ENCODE measurements at places on chromosomes 7 and 10.
A peak's percentile ranks its signal among the peaks of the same experiment; 100 is the strongest.

DNA sequence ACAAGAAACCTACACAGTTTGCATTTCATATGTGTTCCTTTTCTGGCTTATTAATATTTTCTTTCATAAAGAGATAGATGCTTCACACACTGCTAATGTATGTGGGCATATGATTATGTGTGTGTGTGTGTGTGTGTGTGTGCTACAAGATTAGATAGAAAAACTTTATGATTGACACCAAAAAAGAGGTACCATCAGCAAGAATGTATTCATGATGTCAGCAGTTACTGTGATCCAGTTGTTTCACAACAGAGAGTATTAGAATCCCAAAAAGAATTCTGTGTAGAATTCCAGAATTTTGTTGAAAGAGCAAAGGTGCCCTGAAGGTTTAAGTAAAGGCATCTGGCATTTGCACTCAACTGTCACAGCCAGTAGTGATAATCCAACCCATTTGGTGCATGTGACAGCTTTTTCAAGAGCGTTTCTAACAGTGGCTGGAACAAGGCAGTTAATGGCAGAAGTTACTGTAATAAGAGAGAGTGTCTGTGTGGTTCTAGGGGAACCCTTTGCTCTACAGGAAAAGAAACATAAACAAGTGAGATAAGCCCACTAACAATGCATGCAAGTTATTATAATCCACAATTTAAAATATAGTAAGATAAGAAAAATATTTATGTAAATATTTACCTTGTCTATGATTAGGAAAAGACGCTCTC is 16.6 kb downstream of the RELN start:
- no peak for DNase-seq
- H3K4me1 ChIP-seq: no peaks in the 10 kb centered on the region
- H3K27me3 ChIP-seq: no peaks in the 10 kb centered on the region

DNA sequence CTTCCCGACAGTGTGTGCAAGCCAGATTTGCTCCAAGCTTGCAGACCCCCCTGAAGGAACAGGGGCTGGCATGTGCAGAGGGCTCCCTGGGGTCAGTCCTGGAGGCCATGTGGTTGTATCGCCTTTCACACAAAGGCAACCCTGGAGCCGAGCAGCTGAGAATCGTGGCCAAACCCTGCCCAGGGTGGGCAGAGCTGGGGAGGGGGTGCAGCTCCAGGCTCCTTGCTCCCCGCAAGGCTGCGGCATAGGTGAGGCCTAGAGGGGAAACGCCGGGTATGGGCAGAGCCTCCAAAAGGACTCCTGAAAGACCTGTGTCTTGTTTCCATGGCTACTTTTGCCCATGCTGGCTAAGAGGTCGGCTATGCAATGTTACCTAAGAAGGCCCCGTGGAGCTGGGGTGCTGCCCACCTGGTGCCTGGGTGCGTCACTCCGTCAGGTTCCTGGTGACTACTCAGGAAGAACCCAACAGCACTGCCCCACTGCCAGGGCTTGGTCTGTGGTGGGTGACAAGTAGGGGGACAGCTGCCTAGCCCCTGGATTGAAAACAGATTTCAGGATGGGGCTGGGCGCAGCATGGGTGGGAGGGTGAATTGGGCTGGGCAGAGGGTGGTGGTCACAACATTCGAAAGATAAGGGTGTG is 171.0 kb upstream of the SHH start:
- H3K27me3 ChIP-seq: no peaks in the 10 kb centered on the region
- no peak overlapping the region for H3K27ac ChIP-seq
- no peak overlapping the region for H3K4me3 ChIP-seq
- H3K4me1 ChIP-seq: no peaks in the 10 kb centered on the region
- no peaks in the 10 kb centered on the region for H3K36me3 ChIP-seq

DNA sequence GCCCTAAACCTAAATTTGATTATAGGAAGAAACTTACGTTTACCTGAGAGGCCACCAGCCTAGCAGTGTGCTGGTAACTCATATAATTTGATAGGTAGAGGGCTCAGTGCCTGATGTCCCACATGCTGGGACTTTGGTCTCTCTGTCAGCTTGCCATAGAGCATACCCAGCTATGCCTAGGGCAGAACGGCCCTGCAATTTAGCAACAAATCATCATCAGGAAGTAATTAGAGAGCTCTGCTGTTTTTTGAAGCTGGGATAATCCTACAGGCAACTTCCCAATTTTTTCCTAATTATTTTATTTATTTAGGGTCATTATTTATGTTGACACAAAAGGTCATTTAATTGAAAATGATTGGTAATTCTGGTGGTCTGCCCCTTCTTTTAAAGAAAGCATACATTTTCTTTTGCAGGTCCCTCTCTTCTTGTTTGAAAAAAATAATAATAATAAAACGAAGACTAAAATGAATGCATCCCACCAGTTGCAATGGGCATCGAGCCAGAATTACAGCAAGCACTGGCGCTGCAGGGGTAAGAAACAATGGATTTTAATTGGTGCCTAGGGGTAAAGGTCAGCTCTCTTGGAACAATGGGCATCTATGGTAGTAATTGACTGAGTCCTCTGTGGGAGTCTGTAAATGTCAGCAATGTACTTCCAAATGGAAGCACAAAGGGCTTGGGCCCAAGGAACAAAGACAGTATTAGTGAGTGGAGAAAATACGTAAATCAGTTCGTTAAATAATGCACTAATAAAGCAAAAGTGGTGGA is 348.0 kb downstream of the SORCS1 start:
- H3K27me3 ChIP-seq: no peaks in the 10 kb centered on the region
- H3K27ac ChIP-seq: peak overlapping the region; percentile 73
- no peaks in the 10 kb centered on the region for H3K4me1 ChIP-seq
- H3K4me3 ChIP-seq: no peak overlapping the region
- H3K36me3 ChIP-seq: no peaks in the 10 kb centered on the region

GRCh38 chr7:66157060-66157459 is 42.4 kb downstream of the CRCP start:
- H3K4me3 ChIP-seq: no peak overlapping the region
- H3K27me3 ChIP-seq: no peaks in the 10 kb centered on the region

- no peaks in the 10 kb centered on the region for H3K36me3 ChIP-seq
- DNase-seq: no peak
- H3K4me3 ChIP-seq: no peak overlapping the region
- H3K4me1 ChIP-seq: no peaks in the 10 kb centered on the region
- no peaks in the 10 kb centered on the region for H3K27me3 ChIP-seq
Observed at GRCh38 chr10:69831231-69831855, 29.6 kb downstream of the COL13A1 start.

DNA sequence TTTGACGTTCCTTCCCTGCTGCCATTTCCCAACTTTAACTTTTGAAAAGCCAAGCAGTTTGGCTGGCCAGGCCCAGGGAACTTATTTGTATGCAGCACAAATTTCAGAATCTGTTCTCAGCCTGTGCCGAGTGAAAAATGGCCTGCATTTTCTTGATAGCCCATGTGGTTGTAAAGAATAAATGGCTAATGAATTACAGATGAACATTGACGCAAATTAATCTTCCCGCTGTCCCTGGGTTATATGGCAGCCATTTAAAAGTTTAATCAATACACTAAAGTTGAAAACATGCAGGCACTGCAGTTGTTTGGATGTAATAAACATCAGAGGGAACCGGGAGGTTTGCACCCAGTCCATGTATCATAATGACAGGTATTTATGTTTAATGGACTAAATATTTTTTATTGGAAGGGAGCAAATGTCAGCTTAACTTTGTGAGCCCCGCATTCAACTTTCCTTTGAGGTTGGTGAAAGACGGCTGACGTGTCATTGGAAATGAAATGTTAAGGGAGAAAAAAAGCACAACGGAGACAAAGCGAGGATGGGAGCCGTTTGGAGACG is 1092.4 kb downstream of the LRMDA start:
- no peak overlapping the region for H3K4me3 ChIP-seq
- no peaks in the 10 kb centered on the region for H3K27me3 ChIP-seq
- no peaks in the 10 kb centered on the region for H3K36me3 ChIP-seq
- H3K4me1 ChIP-seq: no peaks in the 10 kb centered on the region

- H3K36me3 ChIP-seq: no peaks in the 10 kb centered on the region
- no peak overlapping the region for H3K4me3 ChIP-seq
- H3K27ac ChIP-seq: no peak overlapping the region
- no peaks in the 10 kb centered on the region for H3K4me1 ChIP-seq
Observed at GRCh38 chr7:151897161-151897731, 20.3 kb upstream of the PRKAG2 start.

GRCh38 chr7:144997512-144997911 is 161.7 kb upstream of the TPK1 start:
- DNase-seq: no peak
- H3K4me1 ChIP-seq: no peaks in the 10 kb centered on the region
- H3K27me3 ChIP-seq: no peaks in the 10 kb centered on the region
- no peak overlapping the region for H3K4me3 ChIP-seq
- H3K27ac ChIP-seq: no peak overlapping the region

GRCh38 chr7:56097700-56098099 is 4.9 kb upstream of the PHKG1 start:
- DNase-seq: peak; percentile 63
- H3K36me3 ChIP-seq: no peaks in the 10 kb centered on the region
- H3K27ac ChIP-seq: no peak overlapping the region
- no peak overlapping the region for H3K4me3 ChIP-seq

DNA sequence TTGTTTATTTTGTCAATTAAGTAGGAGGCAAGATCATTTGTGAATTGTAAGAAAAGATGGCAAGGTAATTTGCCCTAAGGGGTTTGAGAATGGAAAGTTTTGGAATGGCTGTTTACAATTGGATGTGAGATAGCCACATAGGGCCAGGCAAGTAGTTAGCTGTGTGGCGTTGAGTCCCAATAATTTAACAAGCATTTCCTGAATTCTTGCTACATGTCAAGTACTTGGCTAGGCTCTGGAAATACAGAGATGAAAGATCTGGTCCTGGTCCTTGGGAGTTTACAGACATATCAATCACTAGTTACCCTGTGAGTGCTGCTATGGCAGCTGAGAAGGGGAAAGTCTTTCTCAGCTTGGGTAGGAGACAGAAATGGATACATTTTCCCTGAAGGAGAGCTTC is 401.6 kb downstream of the SUGCT start:
- no peaks in the 10 kb centered on the region for H3K27me3 ChIP-seq
- H3K36me3 ChIP-seq: no peaks in the 10 kb centered on the region
- no peak overlapping the region for H3K27ac ChIP-seq
- DNase-seq: no peak
- no peaks in the 10 kb centered on the region for H3K4me1 ChIP-seq

DNA sequence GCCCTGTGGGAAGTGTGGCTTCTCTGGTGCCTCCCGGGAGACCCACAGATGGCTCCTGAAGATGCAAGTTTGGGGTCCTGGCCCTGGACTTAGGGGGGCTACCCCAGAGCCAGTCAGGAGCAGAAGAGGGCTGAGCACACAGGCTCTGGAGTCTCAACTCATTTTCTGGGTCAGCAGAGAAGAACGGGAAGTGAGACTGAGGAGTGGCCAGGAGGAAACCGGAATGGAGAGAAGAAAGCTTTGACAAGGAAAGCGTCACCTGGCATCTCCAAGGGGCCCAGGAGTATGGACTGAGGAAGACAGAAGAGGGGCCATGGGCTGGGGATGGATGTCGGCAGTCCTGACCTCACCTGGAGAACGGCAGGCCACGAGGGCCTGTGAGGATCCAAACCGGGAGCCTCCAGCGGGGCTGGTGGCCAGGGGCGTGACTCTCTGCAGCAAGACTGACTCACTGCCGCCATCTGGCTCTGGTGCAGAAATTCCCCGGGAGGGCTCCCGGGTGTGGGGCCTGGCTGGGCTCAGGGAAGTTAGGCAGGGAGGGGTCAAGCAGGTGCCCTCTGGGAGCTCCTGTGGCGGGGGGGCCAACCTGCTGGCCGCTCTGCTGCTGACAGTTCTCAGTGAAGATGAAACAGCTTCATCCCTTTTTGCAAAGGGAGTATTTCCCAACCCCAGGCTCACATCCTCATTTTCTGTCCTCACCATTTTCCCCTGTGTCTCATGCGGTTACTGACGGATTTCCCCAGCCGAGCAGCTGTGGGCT is 23.6 kb downstream of the DAGLB start:
- no peak overlapping the region for H3K4me3 ChIP-seq
- peaks cover 3% of the 10 kb centered on the region for H3K36me3 ChIP-seq
- peak overlapping the region; percentile 77 for H3K27ac ChIP-seq

GRCh38 chr7:121352323-121352722 is 23.5 kb downstream of the WNT16 start:
- H3K27me3 ChIP-seq: no peaks in the 10 kb centered on the region
- H3K36me3 ChIP-seq: no peaks in the 10 kb centered on the region
- H3K27ac ChIP-seq: no peak overlapping the region
- H3K4me3 ChIP-seq: no peak overlapping the region
- DNase-seq: no peak
- H3K4me1 ChIP-seq: no peaks in the 10 kb centered on the region

DNA sequence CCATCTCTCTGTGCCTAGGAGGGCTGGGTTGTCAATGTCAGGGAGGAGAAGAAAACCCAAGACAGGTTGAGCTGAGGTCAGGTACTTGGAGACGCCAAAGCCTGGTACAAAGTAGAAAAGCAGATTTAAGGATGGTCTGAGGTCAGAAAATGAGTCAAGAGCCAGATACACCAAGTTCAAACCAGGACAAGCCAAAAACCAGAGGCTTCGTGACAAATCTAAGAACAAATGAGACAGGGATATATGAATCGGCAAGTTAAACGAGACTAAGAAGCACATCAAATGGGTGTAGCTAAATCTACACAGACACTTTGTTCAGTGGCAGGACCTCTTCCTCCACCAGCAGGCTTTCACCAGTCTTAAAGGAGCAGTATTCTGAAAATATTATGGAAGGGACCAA is 34.2 kb downstream of the C7orf33 start:
- no peak for DNase-seq
- H3K4me1 ChIP-seq: no peaks in the 10 kb centered on the region
- H3K4me3 ChIP-seq: no peak overlapping the region
- no peak overlapping the region for H3K27ac ChIP-seq

DNA sequence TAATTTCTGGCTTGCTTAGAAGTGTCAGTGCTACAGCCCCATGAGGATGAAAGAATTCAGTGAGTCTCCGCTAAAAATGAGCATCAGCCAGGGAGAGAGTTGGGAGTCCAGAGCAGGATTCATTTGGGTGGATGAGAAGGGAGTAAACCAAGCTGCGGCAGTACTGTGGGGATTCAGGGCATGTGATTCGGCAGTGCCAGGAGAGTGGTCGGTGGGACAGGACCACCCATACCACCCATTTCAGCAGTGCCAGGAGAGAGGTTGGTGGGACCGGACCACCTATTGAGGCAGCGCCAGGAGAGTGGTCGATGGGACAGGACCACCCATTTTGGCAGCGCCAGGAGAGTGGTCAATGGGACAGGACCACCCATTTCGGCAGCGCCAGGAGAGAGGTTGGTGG is 144.2 kb downstream of the CELF2 start:
- no peak for DNase-seq
- no peaks in the 10 kb centered on the region for H3K36me3 ChIP-seq
- no peaks in the 10 kb centered on the region for H3K27me3 ChIP-seq
- H3K27ac ChIP-seq: no peak overlapping the region
- peaks cover 12% of the 10 kb centered on the region for H3K4me1 ChIP-seq
- H3K4me3 ChIP-seq: no peak overlapping the region

- H3K36me3 ChIP-seq: no peaks in the 10 kb centered on the region
- no peak for DNase-seq
- H3K27ac ChIP-seq: no peak overlapping the region
- no peaks in the 10 kb centered on the region for H3K27me3 ChIP-seq
- no peak overlapping the region for H3K4me3 ChIP-seq
- H3K4me1 ChIP-seq: no peaks in the 10 kb centered on the region
Observed at GRCh38 chr7:134394056-134394455, 64.8 kb downstream of the AKR1B1 start.
